Stimulated activated CD8-positive, alpha-beta memory T cell treated with anti-CD3 and anti-CD28 coated beads, Interleukin-7, amount 100 ng/mL, for 1 hour (primary cell): ENCODE measurements at places on chromosomes 3 and 15.

DNA sequence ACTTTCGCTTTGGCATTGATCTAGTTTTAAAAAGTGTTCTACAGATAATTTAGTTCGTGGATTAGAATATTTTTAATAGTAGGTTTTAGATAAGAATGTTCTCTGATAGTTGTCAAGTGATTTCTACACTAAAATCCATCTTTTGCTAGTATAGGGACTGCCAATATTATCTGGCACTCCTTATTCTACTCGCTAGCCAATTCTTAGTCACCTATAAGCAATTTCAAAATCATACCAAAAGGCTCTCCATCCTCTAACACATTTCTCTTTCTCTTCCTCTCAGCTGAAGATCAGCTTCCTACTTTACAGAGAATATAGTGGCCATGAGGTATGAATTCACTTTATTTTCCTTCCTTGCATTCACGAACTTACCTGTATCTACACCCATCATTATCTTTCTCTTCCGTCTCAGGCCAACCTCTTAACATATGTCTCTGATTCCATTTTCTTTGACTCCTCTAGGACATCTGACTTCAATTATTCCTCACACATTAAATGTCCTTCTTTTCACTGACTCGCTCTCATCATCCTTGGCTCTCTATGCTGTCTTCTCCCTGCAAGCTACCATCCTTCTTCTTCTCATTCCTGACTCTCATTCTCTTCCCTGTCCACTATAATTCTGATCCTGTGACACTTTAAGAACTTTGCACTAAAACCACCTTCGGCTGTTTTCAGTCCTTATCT lies 35.5 kb downstream of the C3orf80 start:
- DNase-seq, result no peak

DNA sequence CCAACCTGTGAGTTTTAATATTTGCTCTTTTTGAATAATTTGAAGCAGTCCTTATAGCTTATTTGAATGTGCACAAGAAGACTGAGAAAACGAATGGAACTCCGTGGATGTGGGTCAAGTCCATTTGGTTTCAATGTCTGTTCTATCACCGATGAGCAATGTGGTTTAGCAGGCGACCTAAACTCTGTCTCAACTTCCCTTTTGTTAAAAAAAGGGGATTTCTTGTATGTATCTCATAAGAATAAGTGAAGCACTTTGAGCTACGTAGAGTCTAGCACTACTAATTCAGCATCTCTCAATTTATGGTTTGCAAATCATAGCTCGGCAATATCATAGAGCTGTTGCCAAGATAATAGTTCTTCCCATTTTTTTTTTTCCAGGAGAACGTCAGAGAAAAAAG lies 4.6 kb upstream of the SKIL start:
- no peak for DNase-seq

DNA sequence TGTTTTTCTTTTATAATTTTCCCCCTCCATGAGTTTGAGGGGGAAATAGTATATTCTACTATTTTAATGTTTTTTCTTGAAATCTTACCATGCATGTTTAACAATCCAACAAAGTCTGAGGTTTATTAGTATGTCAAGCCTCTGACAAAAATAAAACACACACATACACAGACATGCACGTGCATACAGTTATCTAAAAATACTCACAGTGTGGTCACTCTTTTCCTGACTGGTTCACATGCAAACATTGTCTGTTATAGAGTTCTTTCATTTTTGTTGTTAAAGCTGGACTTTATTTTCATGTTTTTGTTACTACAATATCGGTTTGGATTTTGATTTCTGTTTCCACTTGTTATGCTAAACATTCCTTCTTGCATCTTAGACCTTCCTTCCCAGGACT lies 236.6 kb downstream of the MFSD1 start:
- no peak for DNase-seq

GRCh38 chr3:57929988-57930387 lies 78.2 kb upstream of the FLNB start:
- no peak for DNase-seq

DNA sequence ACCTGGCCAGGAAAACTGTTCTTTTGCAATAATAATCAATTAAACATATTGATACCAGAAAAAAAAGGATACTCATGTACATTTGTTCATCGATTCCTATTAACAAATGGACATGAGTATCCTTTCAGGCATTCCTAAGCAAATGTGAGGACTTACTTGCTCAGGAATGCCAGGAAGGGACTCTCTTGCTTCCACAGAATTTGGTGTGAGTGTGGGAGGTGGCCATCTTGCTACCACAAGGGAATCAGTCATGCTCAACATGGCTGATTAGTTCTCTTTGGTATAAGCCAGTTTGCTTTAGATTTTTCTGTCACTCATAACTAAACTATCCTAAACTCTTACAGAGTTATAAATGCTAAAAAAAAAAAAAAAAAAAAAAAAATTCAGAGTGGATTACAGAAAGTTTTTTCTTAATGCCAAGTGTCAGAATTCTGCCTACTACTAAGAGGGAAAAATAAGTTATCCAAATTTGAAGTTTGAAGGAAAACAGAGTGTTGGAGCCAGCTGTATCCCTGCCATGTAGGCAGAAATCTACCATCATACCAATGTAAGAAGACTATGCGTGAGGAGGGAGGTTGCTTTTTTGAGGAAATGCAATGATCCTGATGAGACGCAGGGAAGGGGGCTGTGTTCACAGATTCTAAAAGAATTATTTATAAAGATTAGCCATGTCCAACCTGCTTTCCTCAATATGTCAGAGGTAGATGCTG lies 98.7 kb downstream of the PLD1 start:
- no peak for DNase-seq
